NCI-H1436 treated with DMSO at 0.1 percent for 48 hours (cell line): ENCODE measurements at places on chromosomes 2 and 18.

DNA sequence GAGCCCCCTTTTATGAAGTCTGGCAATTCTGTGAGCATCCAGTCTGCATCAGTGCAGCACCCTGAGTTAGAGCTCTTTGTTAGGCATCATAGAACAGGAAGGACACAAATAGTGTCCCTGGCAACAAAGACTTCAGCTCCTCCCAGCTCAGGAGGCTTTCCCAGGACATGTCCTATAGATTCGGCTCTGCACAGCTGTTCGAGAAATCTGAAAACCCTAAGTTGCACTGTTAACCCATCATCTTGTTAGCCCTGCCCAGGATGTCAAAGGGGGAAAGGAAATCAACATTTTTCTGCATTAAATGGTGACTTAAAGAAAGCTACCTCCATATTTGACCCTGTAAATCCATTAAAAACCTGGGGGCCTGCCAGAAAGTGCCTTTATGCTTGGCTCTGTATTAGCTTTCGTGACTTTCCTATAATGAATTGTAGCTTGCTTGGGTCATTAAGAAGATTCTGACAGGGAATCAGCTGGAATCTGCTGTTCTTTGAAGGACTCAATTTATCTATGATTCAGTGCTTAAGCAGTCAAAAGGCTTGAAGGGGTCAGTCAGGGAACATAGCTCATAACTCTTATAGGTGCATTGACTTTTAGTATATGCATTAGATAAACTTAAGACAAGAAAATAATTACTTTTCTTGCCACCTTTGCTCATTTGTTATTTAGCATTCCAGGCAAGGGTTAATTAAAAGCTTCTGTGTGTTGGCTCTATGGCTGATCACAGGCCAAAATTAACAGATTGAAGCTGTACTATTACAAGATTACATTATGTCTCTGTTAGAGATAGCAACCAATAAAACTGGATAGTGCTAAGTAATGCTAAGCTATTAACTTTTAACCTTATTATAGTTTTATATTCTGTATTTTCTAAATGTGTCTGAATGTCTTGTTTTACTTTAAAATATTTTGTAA lies 20.6 kb downstream of the ERMN start:
- DNase-seq, result no peak

GRCh38 chr2:140085674-140086073 lies 1305.5 kb upstream of the NXPH2 start:
- no peak for DNase-seq

DNA sequence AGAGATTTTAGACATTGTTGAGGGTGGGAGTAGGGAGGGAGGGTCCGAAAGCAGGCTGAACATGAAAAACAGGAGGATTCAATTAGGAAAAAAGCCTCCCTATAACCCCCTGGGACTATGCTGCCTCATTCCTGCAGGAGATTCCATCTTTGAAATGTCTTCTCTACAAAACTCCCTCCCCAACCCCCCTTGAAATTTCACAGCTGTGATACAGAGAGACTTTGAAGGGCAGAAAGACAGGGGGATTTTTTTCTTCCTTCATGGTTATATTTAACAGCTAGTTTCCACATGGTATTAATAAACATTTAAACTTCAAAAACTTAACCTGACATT lies 57.6 kb downstream of the TRIB2 start:
- no peak for DNase-seq

DNA sequence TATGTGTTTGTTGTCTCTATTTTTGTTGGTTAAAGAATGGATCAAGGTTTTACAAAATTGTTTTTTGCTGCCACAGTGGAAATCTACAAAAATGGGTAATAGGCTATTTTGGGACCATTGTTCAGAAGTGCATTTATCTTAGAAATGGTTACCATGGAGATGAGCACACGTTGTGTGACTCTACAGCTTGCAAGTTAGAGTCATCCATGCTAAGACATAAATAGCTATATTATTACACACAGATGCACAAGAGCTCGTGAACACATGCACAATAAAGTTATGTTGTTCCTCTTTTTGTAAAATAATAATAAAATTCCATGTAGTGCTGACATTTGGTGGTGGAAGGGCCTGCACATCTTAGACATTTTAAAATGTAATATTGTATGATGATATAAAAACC lies 15.5 kb upstream of the DUSP19 start:
- DNase-seq, result no peak

DNA sequence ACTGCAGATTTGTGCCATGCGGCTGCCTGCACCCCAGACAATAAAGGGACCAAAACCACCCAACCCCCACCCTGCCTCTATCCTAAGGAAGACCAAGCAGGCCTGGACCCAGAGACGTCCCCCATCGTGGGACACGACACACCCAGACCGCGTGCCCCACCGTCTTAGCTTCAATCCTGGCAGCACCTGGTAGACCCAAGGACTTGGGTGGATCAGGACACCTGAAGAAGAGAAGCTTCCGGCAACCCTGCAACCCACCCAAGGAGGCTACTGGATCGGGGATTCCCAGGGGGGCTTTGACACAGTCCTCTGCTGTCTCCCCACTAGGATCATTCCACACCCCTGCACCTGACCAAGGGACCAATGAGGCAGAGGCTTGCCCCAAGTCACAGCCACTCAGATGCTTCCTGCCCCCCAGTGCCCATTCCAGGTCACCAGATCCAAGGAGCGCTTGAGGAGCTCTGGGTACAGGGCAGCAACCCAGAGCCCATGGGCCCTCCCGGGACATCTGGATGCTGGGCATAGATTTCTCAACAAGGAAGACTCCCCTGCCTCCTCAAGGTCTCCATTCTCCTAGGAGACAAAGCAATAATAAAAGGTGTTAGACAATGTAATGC lies 3.6 kb downstream of the ALPI start:
- DNase-seq, result no peak

DNA sequence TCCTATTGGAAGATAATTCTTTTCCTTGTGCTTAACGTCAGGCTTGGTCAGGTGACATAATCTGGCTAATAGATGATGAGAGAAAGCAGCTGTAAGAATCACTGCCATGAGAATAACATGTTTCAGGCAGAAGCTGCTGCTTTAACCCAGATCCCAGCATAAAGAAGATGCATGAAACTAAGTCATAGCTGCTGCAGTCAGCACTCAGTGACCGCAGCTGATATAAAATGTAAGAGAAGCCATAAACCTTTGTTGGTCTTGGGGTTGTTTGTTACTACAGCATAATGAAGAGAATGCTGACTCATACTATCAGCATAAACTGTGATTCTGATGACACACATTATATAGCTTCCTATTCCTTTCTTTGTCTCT lies 274.3 kb upstream of the TRIB2 start:
- no peak for DNase-seq

DNA sequence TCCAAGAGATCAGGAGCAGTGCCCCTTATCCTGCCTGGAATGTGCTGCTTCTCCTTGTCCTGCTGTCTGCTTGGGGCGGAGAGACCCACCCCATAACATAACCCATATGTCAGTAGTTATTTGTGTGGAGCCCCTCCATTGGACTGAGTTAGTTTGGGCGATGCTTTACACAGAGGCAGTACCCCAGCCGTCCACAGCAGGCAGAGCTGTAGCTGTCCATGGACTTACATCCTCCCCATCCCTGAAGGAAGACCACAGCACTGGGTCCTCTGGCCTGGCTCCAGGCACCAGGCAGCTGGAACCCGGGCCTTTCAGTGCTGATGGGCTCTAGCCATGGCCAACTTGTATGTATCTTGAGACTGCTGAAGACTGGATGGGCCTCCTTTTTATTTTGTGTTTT lies 20.3 kb downstream of the GKN2 start:
- DNase-seq, result no peak

DNA sequence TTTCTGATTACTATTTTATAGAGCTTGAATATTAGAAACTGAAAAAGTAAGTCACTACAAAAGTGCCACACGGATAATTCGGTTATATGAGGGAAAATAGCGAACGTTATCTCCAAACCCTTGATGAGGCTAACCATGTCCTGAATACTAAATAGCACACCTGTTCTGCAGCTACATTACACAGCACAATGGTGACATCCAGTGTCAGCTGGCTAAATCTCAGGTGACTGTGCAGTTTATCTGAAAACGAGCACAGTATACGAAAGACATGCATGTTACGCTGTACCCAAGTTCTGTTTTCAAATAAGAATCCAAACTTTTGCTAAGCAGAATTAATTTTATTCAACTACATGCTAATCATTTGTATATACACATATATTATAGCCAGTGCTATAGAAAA lies 9.0 kb downstream of the CCDC68 start:
- no peak for DNase-seq

DNA sequence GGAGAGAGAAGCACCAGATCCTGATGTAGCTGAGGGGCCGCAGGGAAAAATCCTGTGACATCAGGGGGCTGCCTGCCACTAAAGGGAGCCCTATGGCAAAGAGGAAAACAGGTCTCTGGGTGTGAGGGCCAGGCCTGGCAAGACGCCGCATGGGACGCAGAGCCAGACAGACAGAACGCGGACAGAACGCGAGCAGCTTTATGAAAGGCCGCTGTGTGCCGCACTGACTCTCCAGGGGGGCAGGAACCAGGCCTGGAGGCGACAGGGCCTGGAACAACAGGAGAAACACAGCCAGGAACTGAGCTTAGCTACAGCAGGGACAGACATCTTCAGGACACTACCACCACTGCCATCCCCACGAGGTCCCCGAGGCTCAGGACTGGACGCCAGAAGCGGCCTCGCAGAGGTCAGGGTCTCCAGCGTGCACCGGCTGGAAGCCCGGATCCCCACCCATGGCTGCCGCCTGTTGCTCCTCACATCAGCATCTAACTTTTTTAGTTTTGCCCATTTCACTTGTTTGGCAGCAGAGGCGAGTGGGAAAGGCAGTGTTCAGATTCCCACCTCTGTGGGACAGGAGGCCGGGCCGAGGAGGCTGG lies 131.6 kb downstream of the VAPA start:
- DNase-seq, result no peak

- no peak for DNase-seq
Observed at GRCh38 chr2:200156166-200156835, 150.2 kb upstream of the SPATS2L start.

DNA sequence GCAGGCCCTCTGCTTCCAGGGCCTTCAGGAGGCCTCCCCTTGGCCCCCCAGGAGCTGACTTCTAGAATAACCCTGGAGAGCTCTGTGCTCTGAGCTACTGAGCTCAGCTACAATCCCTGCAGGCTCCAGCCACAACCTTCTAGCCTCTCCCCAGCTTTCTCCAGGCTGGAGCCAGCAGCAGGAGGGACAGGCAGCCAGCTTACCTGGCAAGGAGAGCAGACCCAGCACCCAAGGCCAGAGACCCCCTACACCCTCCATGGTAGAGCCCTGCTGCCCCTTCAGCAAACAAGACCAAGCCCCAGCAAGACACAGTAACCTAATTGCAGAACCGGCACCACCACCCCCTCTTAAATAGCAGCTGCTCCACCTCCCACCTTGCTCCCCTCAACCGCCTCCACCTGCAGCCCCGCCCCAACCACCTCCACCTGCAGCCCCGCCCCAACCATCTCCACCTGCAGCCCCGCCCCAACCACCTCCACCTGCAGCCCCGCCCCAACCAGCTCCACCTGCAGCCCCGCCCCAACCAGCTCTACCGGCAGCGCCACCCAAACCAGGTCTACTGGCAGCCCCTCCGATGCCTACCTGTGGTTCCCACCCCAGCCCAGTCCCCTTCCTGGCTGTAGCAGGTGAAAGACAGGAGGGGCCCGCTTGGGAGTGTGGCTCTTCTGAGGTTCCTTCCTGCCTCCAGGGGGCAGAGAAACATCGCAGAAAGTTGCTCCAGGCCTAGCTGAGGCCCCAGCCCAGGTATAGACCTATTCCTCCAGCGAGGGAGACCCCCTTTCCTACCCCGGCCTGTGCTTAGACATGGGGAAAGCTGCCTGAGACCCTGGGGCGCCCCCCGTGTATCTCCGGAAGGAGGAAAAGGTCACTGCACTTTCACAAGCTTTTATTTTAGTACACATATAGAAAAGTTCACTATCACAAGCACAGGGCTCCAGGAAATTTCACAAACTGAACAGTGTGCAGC lies at the start of gene ASTL:
TSS of gene ASTL (minus strand) at position 324 of the 967 bp plus-strand sequence. CDS start at position 258, 66 bp downstream.
- peak; percentile 3 for DNase-seq

GRCh38 chr2:197944416-197945096 lies 140.2 kb downstream of the PLCL1 start:
- no peak for DNase-seq

- DNase-seq, result no peak
Observed at GRCh38 chr2:196263181-196263747, 91.9 kb upstream of the STK17B start.

DNA sequence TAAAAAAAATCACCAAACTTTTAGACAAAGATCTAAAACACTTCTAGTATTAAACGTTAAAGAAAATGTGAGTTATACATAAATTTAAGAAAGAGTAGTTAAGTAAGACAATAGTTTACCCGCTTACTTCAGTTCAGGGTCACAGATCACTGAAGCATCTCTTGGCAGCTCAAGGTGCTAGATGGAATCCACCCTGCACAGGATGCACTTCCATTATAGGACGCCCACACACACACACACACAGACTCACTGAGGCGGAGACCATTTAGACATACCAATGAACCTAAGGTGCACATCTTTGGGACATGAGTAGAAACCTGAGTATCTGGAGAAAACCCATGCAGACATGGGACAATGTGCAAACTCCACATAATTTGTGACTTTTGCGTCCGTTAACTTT lies 630.6 kb upstream of the ZNF804A start:
- DNase-seq, result no peak

DNA sequence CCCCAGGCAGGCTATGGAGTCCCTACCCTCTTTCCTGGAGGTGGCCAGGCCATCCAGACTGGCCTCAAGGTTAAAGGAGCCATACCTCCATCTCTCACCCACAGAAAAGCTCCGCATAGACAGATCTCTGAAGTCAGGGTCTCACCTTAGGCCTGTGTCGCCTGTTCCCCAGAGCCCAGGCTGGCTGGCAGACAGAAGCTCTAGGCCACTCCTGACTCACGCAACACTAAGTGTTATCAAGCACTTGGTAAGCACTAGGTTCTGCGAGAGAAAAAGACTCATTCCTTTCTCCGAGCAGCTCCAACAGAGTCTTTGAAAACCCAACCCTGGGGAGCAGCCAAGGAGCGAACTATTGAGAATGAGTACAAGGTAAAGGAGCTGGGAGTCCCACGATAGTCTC lies 6.1 kb downstream of the SMAD7 start:
- DNase-seq, result no peak

GRCh38 chr2:101306410-101306809 lies 2.1 kb downstream of the RNF149 start:
- DNase-seq, result no peak

- DNase-seq, result peak; percentile 61
Observed at GRCh38 chr2:26503231-26503880, 25.4 kb upstream of the OTOF start.

DNA sequence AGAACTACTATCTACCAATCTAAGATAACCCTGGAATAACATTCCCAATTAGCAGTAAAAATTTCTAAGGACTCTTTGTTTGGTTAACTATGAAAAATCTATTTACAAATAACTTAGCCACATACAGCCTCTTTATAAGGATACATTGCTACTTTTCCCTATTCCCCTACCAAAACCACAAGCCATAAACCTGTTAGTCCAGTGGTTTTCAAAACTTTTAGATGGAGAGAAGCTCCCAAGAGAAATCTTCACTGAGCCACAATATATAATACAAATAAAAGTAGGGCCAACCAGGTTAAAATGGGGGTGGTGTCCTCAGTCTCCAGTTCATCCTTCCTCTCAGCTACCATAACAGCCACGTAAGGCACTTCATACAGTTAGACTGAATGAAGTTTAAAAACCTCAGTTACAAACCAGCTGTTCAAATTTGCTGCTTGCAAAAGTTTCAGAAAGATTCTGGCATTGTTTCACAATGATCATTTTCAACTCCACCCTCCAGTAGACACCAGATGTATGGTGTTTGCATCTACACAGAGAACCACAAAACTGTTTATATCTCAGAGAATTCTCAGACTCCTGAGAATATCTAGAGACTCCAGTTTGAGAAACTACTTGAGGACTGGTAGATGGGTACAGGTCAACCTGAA lies 26.0 kb downstream of the SOS1 start:
- no peak for DNase-seq

- DNase-seq, result no peak
Observed at GRCh38 chr18:75213611-75214331, 3.2 kb downstream of the TSHZ1 start.
